ENCODE measurements at places on chromosomes 3 and 15. TPM values are rescaled to one million over a fixed set of nuclear protein-coding genes. Genes with fewer than 3 reads are reported as not detected.

Gene TLR9
- total RNA-seq, result not detected

Gene BCL2A1
- 2.1 TPM for total RNA-seq

Gene KNG1
- not detected for total RNA-seq

Gene MED12L
- 4.4 TPM for total RNA-seq

Gene A4GNT
- total RNA-seq, result not detected

Gene ZNF639
- 29.8 TPM for total RNA-seq

Gene IL20RB
- total RNA-seq, result 2.9 TPM

Gene LINGO1
- 18.8 TPM for total RNA-seq

Gene ST6GAL1
- 82.4 TPM for total RNA-seq

Gene FBXL22
- 0.31 TPM for total RNA-seq

Gene GRIP2
- total RNA-seq, result 6.6 TPM

Gene KLF15
- total RNA-seq, result 0.67 TPM

Gene RBPMS2
- 24.0 TPM for total RNA-seq

Gene CLDN16
- not detected for total RNA-seq

Gene P2RY14
- total RNA-seq, result 0.21 TPM

Gene PLXNA1
- total RNA-seq, result 31.8 TPM

Gene SEMA3F
- 21.3 TPM for total RNA-seq

Gene SLC24A1
- 20.7 TPM for total RNA-seq

Gene DAZL
- total RNA-seq, result 0.33 TPM

Gene C15orf62
- not detected for total RNA-seq

Gene THRB
- total RNA-seq, result 0.38 TPM

Gene CYP1A2
- total RNA-seq, result not detected

Gene BLM
- 11.5 TPM for total RNA-seq

Gene SLCO2A1
- total RNA-seq, result 3.8 TPM

Gene WDR93
- 0.13 TPM for total RNA-seq

Gene HDC
- not detected for total RNA-seq

Gene AMT
- total RNA-seq, result 11.9 TPM

Gene CLEC3B
- total RNA-seq, result 0.41 TPM

Gene CCR9
- total RNA-seq, result not detected

Gene NRG4
- total RNA-seq, result 2.7 TPM

Gene POPDC2
- 2.0 TPM for total RNA-seq

Gene SRGAP3
- total RNA-seq, result 12.0 TPM

Gene SLC12A8
- total RNA-seq, result 0.54 TPM

Gene ARHGAP31
- total RNA-seq, result 114 TPM

Gene CACNA2D2
- total RNA-seq, result 17.3 TPM

Gene BAHD1
- 20.4 TPM for total RNA-seq

Gene DNAJA4
- 2.1 TPM for total RNA-seq

Gene ADAMTS17
- total RNA-seq, result 4.8 TPM

Gene SLC22A14
- total RNA-seq, result 0.36 TPM

Gene CILP
- not detected for total RNA-seq

Gene PLSCR5
- not detected for total RNA-seq

Gene CPLX3
- not detected for total RNA-seq

Gene GOLGA8N
- total RNA-seq, result 2.3 TPM

Gene SOX2
- total RNA-seq, result 1.4 TPM

Gene SERINC4
- total RNA-seq, result not detected

Gene P2RY12
- not detected for total RNA-seq

Gene FANCD2OS
- total RNA-seq, result not detected

Gene SLC28A1
- total RNA-seq, result not detected
